ENCODE measurements at places on chromosomes 11 and 22.

DNA sequence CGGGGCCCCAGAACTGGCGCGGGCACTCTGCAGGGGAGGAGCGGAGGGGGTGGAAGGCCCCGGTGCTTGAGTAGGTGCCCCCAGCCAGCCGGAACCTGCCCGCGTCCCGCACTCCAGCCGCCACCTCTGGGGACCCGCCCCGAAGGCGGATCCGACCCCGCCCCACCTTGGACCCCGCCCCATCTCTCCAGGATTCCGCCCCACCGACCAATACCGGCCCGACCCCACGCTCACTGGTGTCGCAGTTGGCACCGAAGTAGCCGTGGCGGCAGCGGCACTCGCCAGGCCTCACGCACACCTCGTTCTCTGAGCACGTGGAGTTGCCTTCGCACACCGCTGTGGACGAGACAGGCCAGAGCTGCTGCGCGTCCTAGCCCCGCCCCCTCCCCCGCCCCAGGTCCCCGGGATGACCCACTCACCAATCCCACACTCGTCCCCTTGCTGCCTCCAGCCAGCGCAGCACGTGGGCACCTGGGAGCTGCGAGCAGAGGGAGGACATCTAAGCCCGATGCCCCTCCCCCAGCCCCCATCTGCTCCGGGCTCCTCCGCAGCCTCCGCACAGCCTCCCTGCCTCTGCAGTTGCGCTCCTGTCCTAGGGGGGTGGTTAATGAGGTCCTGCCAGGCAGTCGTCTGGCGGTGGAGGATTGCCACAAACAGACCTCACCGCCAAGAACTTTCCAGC, 6.0 kb downstream of the SCARF2 start:
- DNase-seq: no peak

GRCh38 chr11:79232346-79232745, 208.5 kb downstream of the TENM4 start:
- no peak for DNase-seq

- DNase-seq: no peak
Observed at GRCh38 chr11:7498193-7498592, 12.9 kb downstream of the OLFML1 start.

DNA sequence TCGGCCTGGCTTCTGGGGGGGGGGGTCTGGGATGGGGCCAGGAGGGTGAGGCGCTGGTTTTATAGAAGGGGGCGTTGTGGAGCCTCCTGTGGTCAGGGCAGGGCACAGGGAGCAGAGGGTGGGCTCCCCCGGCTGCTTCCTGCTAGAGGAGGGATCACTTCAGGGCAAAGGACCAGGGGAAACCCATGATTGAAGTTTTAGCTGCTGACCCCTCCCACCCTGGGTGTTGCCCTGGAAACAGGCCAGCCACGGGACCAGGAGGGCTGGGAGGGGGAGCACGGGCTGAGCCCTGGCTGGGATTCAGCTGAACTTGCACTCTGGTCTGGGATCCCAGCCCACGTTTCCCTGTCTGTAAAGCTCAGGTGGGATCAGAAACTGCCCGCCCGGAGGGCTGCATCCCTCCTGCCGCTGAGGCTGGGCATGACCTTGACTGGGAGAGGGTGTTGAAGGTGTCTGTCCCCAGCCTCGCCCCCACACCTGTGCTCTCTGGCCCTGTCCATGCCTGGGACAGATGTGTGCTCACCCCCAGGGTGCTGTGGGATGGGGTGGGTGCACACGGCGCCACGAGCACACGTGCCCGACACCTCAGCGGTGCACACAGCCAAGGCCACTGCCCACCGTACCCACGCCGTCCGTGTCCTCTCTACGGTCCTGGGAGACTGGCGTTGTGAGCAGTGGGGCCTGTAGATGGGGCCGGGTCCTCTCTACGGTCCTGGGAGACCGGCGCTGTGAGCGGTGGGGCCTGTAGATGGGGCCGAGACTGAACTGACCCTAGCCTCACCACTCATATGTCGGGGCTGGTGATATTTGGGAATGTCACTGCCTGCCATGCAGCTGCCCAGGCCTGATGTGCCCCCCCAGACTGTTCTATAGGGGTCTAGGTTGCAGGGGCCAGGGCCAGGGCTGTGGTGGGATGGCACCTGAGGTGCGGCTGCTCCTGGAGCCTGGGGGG, 2.3 kb downstream of the TSPAN4 start:
- DNase-seq: peak; percentile 54

GRCh38 chr22:30668386-30668710, 673 bp upstream of the DUSP18 start:
- no peak for DNase-seq

All from hematopoietic multipotent progenitor cell treated with erythropoietin and hydrocortisone succinate and interleukin-3 and kit ligand, for 15 days (in vitro differentiated cells).